Effector CD4-positive, alpha-beta T cell (primary cell): ENCODE measurements at places on chromosomes 5 and 9.

DNA sequence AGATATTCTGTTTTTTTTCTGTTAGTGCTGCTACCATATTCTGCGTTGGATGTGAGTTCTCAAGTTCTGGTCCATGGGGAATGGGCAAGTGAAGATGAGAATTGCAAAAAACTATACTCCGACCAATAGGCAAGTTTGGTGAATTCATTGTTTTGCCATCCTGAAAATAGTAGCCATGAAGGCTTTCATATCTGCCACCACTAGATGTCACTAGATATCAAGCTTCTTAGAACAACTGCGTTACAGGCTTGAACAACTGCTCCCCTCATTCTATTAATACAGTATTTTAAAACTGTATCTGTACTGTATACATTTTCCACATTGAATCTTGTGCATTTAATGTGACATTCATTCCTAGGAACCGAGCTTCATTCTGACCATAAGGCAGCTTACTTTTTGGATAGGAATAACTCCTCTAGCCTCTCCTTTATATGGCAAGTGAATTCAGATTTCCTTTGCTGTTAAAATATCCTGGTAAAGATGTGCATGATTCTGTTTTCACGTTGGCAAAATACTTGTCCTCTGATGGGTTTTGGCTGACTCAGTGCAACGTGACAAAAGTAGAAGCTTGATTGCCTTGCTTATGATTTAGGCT lies 163.6 kb downstream of the SREK1 start:
- DNase-seq: no peak

GRCh38 chr5:90983711-90984124 lies 399.4 kb downstream of the ARRDC3 start:
- DNase-seq: no peak

- DNase-seq: no peak
These were observed 102.0 kb downstream of the ZNF462 start for GRCh38 chr9:106964822-106965525.

- DNase-seq: no peak
These were observed 360.1 kb downstream of the KDM4C start for GRCh38 chr9:7117676-7118561.

DNA sequence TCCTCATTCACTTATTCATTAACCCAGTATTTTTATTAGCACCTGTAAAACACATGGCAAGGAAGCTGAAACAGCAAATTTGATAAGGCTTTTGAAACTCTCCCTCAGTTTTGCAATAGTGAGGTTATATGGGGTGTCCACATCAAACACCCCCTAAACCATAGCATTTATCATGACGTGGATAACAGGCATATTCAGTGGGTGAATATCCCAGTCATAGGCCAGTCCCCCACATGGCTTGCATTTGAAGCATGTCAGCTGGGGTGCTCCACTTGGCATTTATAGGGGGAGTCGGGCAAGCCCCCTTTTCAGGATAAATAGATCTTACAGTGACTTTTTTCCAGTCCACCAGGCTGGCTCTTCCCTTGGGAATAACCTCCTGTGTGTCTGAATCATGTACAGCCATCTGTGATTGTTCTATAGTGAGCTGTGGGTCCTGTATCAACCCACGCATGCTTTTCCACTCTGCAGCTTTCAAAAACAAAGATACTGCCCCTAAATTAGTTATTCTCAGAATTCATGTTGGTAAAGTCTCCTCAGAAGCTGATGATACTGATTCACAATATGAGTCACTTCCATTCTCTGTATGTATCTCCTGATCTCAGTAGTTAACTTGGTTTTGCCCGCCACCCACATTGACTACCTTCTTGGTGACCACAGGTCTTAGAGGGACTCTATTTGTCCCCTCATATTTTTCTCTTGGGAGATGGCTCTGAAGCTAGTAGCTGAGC lies 84.4 kb upstream of the SPIN1 start:
- no peak for DNase-seq

DNA sequence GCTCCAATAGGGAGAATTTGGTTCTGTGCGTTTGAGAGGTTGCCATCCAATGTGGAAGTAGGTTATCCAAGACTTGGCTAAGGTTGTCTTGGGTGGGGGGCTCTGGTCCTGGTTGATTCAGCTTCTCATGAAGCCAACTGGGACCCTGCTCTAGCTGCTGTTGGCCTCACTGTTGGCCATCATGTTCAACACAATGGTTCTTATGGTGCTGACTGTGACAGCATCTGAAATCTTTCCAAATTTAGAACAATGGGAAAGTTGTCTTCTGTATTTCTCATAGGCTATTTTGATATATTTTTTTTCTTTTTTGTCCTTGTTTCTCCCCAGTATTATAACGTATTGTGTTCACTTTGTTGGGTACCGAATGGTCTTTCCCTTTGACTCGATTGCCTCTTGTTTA lies 71.9 kb downstream of the GDNF start:
- DNase-seq: no peak

GRCh38 chr5:171848911-171849520 lies 63.4 kb downstream of the SMIM23 start:
- DNase-seq: no peak

DNA sequence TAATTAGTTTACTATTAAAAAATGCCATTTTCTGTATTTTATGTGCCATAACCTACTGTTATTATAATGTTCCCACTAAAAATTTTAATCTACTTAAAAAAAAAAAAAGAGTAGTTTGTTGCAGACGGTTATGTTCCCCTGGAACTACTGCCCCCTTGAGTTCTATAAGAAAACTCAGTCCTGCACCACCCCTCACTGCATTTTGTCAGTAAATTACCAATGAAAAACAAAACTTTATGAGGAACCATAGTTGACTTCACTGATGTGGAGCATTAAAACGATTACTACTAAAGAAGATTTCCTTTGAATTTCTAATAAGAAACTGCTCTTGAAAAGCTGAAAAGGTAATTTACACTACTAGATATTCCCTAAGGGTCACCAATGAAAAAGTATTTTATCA lies 288.7 kb downstream of the FBXL17 start:
- no peak for DNase-seq

DNA sequence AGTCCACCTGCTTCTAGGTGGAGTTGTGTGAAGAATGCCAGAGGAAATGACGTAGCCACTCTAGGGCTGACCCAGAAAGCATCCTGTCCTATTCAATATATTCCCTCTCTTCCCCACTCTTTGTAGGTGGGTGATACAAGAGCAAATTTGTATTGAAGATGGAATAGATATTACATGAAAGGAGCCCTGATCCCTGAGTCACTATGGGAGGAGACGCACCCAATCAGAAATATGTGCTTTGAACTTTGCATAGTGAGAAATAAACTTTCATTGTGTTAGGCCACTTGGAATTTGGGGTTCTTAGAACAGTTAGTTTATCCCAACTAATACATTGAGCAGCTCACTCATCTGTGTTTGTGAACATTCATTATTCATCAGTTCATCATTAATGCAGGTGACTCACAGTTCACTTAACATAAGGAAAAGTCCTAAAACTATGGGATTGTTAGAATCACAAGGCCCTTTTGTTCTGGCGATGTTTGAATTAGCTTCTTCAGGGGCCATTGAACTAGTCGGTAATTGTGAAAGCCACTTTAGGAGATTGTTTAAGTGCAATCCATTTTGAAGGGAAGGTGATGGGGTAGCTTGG lies 26.9 kb upstream of the NTRK2 start:
- no peak for DNase-seq

GRCh38 chr5:119398727-119399466 lies 43.1 kb downstream of the TNFAIP8 start:
- DNase-seq: no peak

DNA sequence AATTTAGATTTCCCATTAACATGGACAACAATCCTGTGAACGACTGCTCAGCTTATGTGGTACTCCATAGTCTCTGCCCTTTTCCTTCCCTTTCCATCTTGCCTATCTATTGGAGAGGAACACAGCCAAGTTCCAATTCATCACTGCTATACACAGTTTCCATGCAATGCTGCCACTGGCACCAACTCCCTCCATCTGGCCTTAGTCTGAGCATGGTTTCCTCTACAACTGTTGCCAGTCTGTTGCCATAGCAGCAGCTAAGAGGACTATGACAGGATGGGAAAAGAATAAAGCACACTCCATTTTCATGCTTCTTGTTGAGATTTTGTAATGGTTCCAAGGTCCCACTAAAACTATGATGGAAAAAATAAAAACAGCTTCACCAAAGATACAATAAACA lies 189.0 kb downstream of the HCN1 start:
- DNase-seq: no peak

- no peak for DNase-seq
These were observed 51.3 kb upstream of the GADD45G start for GRCh38 chr9:89553451-89554010.

- no peak for DNase-seq
These were observed 48.9 kb downstream of the ADRB2 start for GRCh38 chr5:148875205-148875875.

GRCh38 chr5:126543660-126544059 lies 51.4 kb downstream of the ALDH7A1 start:
- DNase-seq: no peak

GRCh38 chr5:150155258-150156026 lies at the start of gene PDGFRB:
TSS of gene PDGFRB (minus strand) at chr5:150155845. CDS start at chr5:150137047, 18,798 bp downstream.
- DNase-seq: no peak

DNA sequence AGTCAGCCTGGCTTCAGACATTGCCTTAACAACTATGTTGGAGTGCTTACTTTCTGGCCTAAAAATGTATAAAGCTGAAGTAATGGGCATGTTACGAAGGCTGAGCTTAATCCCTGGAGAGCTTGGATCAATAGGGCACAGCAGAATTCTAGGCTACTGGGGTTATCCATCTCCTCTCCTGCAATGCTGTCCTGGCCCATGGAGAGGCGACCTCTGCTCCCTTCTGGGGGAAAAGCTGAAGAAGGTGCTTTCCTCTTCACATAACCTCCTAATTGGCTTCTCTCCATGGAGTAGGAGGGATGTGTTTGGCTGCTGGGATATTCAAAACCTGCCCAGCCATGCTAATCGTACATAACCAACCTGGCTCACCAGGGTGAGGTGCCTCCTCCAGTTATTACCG lies 403.5 kb downstream of the DMRT2 start:
- DNase-seq: no peak

DNA sequence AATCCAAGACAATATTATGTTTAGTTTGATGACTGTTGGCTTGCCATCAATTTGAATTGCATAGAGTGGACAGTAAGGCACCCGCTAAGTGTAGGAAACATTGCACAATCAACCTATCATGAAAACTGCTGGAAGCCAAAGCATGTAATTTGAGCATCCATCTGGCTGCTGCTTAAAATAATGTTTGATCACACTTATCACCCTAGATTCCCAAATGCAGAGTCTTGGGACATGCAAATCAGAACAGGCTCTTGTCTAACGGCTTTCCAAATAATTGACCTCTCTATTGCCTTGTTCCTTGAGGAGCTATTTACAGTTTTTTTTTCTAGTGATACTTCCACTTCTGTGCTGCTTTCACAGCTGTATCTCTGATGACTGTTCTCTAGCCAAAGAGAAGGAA lies 342.1 kb downstream of the PRR16 start:
- DNase-seq: no peak

DNA sequence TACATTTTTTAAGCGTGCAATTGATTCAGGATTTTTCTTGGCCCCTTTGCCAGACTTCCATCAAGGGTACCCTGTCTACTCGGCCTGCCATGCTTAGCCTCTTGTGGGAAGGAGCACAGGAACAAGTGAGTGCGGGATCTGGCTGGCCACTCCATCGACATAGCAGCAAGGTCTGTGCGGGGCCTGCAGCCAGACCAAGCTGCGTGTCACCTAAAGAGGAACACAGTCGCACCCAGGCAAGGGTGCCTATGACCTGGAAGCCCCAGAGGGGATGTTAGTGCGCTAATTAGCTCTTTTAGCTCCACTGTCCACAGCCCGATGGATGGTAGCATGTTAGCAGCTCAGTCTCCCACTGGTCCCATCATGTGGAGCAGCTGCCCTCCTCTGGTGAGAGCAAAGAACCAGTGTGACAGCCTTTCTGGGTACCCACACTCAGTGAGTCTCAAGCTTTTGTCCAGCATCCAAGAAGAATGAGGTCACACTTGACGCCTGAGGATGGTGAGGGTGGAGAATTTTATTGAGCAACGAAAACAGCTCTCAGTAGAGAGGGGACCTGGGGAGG lies 38.7 kb downstream of the FTMT start:
- no peak for DNase-seq

DNA sequence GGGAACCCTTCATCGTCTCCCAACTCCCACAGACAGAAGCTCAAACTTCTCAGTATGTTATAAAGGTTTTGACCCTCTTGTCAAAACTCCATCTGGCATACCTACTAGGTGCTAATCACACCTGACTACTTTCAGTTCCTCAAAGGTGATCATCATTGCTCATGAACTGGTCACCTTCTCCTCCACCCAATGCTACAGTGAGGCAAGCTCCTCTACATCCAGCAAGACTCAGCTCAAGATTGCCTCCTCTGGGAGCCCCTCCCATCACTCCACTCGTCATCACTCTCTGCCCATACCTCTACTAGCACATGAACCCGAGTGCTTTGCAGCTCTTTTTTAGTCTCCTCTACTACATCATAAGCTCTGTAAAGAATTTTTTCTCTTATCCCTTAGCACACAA lies 102.4 kb downstream of the LPAR1 start:
- no peak for DNase-seq

- no peak for DNase-seq
These were observed 238.4 kb downstream of the TRPM3 start for GRCh38 chr9:70883056-70883455.
